ENCODE measurements at places on chromosomes 3 and 15. TPM values are rescaled to one million over a fixed set of nuclear protein-coding genes. Genes with fewer than 3 reads are reported as not detected.

Gene SAXO2
- total RNA-seq = 2.8 TPM

Gene ADCY5
- 32.5 TPM for total RNA-seq

Gene ACP3
- 6.7 TPM for total RNA-seq

Gene CKMT1B
- not detected for total RNA-seq

Gene LRRC2
- 1.5 TPM for total RNA-seq

Gene MAP1A
- 2.8 TPM for total RNA-seq

Gene PLA2G4E
- total RNA-seq = not detected

Gene ADGRG7
- not detected for total RNA-seq

All from breast epithelium (tissue), 4 donors.